ENCODE measurements at places on chromosomes 13 and 19.

GRCh38 chr13:44188257-44188656 is 185.4 kb upstream of the SERP2 start:
- peak; percentile 73 for DNase-seq

DNA sequence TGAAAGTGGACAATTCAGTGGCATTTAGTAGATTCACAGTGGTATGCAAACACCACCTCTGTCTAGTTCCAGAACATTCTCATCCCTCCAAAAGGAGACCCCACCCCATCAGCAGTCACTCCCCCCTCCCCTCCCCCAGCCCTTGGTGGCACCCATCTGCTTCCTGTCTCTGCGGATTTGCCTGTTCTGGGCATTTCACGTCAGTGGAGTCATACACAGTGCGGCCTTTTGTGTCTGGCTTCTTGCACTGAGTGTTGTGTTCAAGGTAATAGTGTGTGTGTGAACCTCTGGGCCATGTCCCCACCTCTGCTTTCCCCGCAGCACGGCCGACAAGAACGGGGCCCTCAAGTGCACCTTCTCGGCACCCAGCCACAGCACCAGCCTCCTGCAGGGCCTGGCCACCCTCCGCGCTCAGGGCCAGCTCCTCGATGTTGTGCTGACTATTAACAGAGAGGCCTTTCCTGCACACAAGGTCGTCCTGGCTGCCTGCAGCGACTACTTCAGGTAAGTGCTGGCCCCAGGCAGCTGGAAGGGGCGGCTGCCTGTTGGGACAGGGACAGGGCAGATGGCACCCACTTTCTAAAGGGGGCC is 19.4 kb upstream of the CRTC1 start:
- DNase-seq = no peak

- DNase-seq = no peak
Observed at GRCh38 chr13:48431431-48431830, 18.5 kb upstream of the LPAR6 start.

GRCh38 chr13:87889254-87889653 is 218.1 kb downstream of the SLITRK5 start:
- no peak for DNase-seq

DNA sequence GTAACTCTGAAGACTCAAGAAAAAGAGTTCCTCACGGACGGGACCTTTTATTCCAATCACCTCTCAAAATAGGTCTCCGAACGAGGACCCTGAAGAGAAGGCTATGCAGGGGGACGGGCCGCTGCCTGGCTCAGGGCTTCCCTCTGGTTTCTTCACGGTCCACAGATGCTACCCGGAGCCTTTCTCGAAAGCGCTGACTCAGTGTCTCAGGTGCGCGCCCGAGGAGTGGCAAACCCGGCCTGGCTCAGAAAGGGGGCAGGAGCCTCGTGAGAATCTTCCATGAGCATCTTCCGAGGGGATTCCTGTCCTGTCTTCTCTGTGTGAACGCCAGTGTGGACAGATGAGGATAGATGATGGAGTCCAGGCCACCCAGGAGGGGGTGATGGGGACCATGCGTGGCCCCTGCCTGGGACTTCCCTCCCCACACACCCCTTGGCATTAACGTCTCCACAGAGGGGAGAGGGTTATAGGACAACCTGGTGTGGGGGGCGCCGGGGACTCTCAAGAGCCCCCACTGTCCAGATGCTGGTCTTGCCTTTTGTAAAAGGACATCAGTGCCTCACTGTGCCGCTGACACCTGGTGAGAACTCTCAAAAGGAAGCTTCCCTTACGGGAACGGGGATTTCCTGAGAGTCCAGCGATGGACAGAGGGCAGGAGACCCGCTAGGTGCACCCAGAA is 16.5 kb downstream of the LSM4 start:
- no peak for DNase-seq

- DNase-seq = no peak
Observed at GRCh38 chr13:33144358-33144784, 128.1 kb downstream of the KL start.

- DNase-seq = no peak
Observed at GRCh38 chr13:44307255-44307654, 66.4 kb upstream of the SERP2 start.

Measured in urothelium cell line (cell line).